ENCODE measurements at places on chromosomes 5 and 9.

- no peak for DNase-seq
Measured at GRCh38 chr5:153347611-153348010, 142.9 kb upstream of the GRIA1 start.

DNA sequence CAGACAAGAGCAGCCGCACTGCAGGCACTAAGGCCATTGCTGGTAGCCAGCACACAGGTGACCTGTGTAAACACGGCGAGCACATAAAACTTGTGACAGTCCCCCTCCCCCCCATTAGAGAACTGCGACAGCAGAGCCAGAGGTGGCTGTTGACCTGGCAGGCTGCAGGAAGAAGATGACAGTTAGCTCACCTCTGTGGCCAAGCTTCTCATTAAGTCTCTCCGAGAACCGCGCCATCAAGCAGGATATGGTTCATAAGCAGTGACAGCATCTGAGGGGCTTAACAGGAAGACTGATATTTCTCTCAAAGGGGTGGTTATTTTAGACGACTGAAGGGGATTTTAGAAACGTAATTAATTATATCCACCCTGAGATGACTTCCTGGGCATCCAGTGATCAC, 5.2 kb downstream of the SURF4 start:
- DNase-seq, result no peak

GRCh38 chr9:101026824-101027223, 1.7 kb upstream of the PLPPR1 start:
- no peak for DNase-seq

GRCh38 chr5:13552361-13552760, 392.1 kb downstream of the DNAH5 start:
- no peak for DNase-seq

DNA sequence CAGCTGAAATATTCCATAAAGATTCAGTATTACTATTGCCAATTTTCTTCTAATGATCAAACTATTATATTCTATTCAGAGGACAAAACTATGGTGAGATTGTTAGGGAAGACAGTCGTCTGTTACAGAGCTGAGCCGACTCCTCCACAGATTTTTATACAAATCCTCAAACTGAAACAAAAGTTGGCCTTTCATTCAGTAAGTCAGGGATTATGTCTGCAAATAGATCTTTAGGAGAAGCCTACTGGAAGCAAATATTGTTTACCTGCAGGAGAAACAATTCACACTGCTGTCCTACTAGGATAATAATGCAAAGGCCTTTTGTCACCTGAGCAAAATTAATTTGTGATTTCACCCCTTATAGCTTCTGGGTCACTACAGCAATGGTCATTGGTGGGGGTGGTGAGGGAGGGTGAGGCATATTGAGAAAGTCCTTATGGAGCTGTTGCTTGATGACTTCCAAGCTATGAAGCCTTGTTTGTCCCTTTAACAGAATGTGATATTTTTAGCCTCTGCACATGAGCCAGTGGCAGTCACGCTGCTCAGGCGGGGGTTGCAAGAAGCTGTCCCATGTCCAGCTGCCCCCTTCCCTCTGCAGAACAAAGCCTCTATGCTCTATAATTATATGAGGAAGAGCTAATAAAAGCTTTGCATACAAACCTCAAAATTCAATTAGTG, 200.5 kb upstream of the KLF9 start:
- DNase-seq, result no peak

DNA sequence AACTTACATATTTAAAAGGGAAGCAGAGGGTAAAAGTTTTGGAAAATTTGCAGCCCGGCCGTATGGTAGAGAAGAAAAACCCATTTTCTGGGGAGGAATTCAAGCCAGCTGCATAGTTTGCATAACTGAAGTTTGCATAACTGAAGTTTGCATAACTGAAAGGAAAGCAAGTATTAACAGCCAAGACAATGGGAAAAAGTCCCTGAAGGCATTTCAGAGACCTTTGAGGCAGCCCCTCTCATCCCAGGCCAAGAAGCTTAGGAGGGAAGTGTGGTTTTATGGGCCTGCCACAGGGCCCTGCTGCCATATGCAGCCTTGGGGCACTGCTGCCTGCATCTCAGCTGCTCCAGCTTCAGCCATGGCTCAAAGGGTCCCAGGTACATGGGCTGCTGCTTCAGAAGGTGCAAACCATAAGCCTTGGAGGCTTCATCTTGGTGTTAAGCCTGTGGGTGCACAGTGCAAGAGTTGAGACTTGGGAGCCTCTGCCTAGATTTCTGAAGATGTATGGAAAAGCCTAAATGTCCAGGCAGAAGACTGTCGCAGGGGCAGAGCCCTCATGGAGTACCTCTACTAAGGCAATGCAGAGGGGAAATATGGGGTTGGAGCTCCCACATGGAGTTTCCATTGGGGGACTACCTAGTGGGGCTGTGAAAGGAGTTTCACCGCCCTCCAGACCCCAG, 36.9 kb upstream of the CXCL14 start:
- no peak for DNase-seq

- no peak for DNase-seq
Measured at GRCh38 chr5:112012104-112012503, 255.1 kb upstream of the NREP start.

DNA sequence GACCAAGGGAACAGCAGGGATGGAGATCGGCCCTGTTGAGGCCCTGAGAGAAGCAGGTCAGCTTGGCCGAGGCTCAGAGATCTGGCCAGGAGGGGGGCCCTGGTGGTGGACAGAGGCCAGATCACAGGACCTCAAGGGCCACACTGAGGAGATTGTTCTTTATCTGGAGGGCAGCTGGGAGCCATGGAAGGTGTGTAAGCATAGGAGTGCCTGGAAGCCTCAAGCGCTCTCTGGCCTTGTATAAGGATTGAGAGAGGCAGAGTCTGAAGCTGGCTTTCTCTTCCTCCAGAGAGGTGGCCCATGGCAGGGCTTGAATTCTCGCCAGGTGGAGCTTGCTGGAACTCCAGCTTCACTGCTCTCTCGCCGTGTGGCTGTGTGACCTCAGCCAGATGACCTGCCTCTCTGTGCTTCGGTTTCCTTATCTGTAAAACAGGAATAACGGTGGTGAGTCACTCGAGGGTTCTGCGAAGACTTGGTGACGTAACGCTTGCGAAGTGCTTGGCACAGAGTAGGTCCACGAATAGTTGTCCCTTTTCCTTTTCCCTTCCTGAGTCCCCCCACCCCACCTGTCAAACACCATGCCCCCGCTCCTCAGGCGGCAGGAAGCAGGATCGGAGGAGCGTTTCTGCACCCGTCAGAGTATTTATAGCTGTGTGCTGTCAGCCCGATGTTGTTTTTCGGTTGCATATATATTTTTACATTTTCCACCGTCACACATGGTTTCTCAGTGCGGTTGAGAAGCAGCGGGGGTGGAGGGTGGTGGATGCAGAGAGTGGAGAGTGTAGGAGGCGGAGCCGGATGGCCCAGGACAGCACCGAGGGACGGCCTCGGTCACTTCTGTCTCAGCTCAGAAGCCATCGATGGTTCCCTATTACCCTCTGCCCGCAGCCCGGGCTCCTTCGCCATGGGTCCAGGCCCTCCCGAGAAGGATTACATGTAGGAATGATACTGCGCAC, 17.0 kb upstream of the CRB2 start:
- peak; percentile 96 for DNase-seq

GRCh38 chr9:23822261-23823169, 3.5 kb downstream of the ELAVL2 start:
- no peak for DNase-seq

DNA sequence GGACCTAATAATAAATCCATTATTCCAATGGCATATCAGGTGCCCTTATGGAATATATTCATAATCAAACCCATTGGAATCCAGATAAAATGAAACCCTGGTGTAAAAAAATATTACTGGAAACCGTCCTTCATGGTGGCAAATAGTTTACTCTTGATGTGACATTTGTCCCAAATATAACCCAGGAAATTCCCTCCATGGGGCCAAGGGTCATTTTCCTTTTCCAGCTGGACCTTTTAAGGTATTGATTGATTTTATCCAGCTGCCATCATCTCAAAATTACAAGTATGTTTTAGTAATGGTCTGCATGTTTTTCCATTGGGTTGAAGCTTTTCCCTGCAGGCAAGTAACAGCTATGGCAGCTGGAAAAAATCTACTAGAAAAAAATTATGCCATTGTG, 8.4 kb upstream of the UGT3A1 start:
- DNase-seq, result no peak

GRCh38 chr5:110377943-110378342, 348.5 kb downstream of the TMEM232 start:
- no peak for DNase-seq

GRCh38 chr9:136608348-136609159, 54.2 kb upstream of the EGFL7 start:
- DNase-seq, result no peak

DNA sequence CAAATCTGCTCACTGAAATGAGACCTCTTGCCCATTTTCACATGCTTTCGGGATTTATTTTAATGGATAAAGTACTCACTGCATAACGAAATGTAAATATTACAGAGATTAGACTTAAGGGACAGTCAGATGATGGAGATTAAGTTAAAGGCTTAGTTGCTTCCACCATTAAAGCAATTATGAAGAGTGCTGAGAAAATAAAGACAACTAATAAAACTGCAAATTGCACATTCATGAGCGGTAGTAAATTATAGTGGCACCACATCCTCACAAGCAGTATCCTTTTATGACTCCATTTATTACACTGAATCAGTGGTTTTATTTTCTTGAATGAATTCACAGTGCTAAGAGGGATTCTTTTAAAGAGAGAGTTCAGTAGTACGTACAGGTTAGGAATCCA, 76.2 kb upstream of the TMED7 start:
- no peak for DNase-seq

DNA sequence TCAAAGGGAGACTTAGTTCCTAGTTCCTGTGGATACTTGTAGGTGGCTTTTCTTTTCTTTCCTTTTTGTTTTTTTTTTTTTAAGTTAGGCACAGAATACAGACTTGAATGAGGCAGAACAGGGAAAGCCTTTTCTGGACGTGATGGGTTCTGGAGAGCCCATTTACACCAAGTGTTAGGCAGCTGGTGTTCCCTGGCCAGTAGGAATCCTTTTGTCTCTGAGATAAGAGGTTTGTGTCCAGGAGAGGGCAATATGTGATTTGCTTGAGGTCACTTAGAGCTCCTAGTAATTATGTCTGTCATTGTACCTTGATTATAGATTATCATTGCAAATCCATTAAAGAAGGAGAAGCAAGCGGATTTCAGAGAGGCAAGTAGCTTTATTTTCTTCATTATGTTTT, 9.1 kb downstream of the MEGF10 start:
- DNase-seq, result no peak

DNA sequence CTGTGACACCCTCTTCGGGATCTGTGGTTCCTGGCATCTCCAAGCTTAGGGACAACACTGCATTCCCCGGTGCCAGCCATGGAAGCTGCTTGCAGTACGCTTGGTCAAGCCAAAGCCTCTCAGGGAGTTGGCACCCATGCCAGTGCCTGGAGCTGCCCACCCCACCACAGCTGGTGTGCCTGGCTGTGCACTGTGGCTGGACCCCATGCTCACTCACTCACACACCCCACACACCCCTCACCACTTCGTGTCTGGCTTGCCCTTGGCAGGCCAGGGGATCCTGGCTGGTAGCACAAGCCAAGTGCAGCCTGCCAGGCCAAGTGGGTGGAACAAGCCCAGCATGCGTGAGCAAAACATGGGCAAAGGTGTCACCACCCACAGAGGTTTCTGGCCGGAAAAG, 324.5 kb upstream of the PTGER4 start:
- DNase-seq, result no peak

GRCh38 chr5:61910771-61911170, 395.2 kb upstream of the KIF2A start:
- peak; percentile 14 for DNase-seq

GRCh38 chr9:37149666-37150308, 29.4 kb downstream of the ZCCHC7 start:
- DNase-seq, result no peak

GRCh38 chr5:141001844-141002604, 35.7 kb downstream of the PCDHAC2 start:
- DNase-seq, result no peak

DNA sequence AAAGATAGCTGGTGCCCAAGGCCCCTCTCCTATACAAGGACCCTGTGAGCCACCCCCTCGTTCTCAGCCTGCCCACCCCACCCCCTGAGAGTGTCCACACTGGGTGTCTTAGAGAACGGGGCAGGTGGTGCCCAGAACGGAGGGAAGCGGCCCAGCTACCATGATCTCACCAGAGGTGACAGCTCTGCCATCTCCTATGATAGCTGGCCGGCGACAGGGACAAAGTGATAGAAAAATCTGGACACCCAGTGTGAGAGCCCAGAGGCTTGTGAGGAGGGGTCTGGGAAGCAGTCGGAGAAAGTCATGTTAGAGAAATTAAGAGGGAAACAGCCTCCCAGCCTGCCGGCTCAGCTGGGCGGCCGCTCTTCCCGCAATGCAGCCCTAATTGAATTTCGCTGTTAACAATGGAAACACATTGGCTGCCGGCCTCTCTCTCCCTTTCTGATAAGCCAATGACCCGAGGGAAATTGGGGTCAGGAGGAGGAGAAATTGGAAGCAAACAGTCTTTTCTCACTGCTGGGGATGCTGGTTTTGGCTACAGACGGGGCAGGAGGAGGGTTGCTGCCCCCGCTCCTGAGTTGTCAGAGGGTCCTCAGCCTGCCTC, 32.3 kb downstream of the HK3 start:
- no peak for DNase-seq

GRCh38 chr9:133443248-133443647, 16.5 kb upstream of the CACFD1 start:
- no peak for DNase-seq

DNA sequence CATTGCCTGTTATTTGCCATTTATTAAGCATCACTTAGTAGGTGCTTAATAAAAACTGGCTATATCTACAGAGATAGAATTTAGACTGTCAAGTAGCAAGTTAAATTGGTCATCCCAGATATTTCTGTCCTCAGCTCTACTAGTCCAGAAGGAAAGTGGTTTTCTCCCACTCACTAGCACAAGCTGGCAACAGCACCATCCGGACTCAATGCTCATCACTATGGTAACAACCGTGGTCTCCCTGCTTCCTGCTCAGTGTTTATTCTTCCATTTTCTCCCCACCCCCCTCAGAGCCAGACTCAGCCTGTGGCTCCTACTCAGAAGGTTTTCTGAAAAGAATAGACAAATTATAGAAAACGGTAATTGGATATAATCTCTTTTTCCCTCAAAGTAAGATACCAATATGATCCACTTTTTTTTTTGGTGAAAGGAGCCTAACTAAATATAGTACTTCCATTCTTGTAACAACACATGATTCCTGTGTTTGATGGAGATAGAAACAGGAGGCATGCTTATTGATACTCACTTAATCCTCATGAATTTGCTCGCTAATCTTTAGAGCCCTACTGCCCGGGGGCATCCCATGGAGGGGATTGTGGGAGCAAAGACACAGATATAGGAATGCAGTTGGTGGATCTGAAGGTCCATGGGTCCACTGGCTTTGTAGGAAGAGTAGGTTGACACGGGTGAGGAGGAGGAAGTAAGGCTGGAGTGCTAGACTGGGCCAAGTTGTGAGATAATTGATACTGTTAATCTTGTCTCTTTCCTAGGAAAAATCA, 191.4 kb downstream of the MAN2A1 start:
- no peak for DNase-seq

GRCh38 chr9:136036050-136036449, 59.0 kb downstream of the NACC2 start:
- no peak for DNase-seq

DNA sequence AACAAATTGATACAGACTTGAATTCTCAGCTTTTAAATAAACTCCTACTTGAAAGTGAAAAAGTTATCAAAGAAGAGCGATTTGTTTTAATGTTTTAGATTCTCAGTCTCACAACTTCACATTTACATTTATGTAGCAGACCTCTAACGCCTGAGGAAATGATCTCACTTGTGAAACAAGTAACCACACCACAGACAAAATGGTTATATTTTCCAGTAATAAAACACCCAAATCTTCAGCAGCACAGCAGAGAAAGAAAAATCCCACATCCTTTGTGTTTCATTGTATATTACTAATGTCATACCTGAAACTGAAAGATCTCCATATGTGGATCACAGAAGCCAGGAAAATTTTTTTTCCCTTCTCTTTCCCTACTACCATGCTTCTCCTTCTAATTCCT, 29.8 kb upstream of the GZMA start:
- peak; percentile 11 for DNase-seq

All from GM12865 (cell line).